ENCODE measurements at places on chromosomes 7 and 10. TPM values are rescaled to one million over a fixed set of nuclear protein-coding genes. Genes with fewer than 3 reads are reported as not detected.

DNA sequence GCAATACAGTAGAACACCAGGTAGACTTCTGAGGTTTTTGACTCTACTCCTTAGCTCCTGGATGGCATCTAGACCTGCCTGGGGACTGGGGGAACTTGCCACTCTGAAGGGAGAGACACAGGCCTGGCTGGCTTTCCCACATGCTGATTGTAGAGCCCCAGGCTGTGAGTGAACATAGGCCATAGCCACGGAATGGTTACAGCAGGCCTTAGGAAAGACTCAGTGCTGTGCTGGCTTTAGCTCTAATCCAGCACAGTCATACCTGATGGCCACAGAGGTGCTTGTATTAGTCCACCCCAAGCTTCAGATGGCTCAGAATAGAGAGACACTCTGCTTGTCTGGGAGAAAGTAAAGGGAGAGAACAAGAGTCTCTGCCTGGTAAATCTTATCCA is 35.0 kb upstream of the ARHGAP12 start:
- H3K27ac ChIP-seq: no peak overlapping the region
- H3K27me3 ChIP-seq: no peaks in the 10 kb centered on the region
- H3K36me3 ChIP-seq: no peaks in the 10 kb centered on the region
- no peak for DNase-seq
- no peak overlapping the region for H3K4me3 ChIP-seq

DNA sequence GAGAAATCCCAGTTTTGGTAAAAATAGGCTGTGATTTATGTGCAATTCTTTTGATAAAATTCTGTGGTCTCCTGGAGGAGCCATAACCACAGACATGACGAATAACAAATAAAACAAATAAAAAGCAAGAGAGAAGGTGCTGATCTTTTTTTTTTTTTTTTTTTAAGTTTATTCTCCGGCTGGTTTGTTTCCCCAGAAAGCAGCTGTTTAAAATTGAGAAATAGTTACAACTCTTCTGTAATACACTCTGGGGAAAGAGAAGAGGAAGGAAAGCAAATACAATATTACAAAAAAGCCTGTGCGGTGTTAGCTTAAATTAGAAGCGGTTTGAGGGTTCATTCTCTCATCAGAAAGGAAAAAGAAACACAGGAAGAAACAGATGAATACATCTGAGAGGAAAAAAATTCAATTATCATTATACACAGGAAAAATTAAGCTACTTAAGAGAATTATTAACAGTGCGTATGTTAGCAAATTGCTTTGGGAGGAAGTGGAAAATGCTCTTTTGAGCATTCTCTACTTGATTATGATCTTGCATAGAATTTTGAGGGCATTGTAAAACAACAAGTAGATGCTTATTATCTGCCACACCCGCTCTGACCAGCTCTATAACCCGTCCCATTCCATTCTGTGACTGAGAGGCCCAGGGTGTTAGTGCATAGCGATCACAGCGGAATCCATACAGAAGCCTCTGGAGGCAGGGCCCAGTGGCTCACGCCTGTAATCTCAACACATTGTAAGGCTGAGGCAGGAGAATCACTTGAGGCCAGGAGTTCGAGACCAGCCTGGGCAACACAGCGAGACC is 40.6 kb upstream of the WAC start:
- H3K27ac ChIP-seq: no peak overlapping the region
- H3K27me3 ChIP-seq: no peaks in the 10 kb centered on the region
- no peak overlapping the region for H3K4me3 ChIP-seq
- H3K36me3 ChIP-seq: no peaks in the 10 kb centered on the region
- DNase-seq: no peak

DNA sequence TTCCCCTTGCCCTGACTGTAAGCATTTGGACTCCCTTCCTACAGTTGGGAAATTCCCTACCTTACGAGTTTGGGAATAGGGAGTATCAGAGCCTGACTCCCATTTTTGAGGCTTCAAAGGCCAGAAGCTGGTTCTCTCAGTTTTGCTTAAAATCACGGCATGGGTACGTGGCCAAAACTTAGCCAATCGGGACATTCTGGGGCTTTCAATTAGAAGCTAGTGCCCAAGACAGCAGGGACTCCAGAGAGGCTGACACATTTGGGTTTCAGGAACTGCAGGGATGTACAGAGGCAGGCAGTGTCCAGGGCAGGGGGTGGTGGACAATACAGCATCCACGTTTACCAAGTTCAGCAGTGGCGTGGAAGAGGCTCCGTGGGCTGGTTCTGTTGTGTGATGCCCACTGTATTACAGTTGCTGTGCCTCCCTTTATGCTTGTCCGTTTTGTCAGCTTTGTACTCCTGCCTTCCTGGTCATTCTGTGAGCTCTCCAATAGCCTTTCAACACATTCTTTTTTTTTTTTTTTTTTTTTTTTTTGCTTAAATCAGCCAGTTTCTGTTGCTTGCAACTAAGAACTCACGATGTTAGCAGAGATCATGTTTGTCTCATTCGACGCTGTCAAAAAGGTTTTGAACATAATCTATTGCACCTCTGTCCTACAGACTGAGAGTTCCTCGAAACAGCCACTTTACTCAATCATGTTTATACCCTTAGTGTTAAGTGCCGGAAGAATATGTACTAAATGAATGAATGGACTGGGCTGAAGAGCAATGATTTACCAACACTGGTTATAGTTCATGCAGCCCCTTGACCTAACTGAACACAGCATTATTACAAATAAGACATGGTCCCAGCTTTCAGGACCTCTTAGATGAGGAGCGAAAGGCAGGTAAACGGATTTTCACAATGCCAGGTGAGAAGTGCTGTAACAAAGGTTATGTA is 1.1 kb downstream of the GGCT start:
- DNase-seq: no peak
- no peak overlapping the region for H3K27ac ChIP-seq
- no peaks in the 10 kb centered on the region for H3K27me3 ChIP-seq
- no peaks in the 10 kb centered on the region for H3K4me1 ChIP-seq

DNA sequence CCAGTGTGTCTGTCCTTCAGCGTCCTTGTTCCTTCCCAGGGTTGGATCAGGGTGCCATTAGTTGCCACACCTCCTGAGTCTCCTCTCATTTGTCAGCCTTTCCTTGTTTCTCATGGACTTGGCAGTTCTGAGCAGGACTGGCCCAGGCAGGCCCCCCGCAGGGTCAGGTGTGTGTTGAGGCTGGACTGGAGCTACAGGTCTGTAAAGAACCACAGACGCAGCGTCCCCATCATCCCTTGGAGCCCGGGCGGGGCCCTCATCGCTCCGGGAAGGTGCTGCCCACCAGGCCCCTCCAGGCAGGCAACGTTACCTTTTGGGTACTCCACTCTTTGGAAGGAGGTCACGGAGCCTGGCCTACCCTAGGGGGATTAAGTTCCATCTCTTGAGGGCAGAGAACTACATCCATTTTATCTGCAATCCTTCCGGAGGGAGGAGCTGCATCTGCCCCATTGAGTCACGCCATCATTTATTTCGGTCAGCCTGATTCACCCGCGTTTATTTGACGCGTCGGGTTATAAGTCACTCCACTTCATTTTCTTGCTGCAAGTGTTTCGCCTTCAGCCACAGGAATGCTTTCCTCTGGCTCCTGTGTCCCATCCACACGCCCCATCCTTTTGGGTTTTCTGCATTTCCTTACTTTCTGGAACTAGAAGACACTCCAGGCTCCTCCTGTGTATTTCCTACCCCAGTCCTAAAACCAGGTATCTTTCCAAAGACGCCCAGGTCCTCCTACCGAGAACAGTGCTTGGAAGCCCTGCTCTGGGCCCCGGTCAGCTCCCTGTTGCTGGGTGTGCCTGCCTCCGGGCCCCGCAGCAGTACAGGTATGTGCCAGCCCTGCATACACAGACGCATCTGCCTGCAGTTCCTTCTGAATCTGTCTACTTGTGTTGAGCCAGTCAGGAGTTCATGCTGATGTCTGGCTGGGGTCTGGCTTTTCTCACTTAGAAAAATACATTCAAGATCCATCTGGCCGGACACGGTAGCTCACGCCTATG is 141.9 kb downstream of the MAD1L1 start:
- H3K27ac ChIP-seq: no peak overlapping the region
- no peaks in the 10 kb centered on the region for H3K4me1 ChIP-seq
- no peak overlapping the region for H3K4me3 ChIP-seq

DNA sequence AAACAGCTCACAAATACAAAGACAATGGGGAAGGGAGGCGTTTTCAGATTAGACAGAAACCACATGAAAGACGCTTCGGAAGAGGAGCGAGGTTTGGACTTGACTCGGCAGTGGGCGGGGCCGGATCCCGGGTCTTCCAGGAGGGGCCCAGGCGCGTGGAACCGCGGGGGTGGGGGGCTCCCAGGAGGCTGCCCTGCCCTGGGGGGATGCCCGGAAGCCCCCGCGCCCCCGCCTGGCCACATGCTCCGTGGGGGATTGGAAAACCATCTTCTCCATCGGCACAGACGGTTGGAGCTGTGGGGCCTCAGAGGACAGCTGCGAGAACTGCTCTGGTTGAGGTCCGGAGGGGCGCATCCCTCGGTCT is 186.0 kb upstream of the SHH start:
- H3K36me3 ChIP-seq: no peaks in the 10 kb centered on the region
- H3K4me1 ChIP-seq: no peaks in the 10 kb centered on the region
- no peaks in the 10 kb centered on the region for H3K27me3 ChIP-seq
- H3K27ac ChIP-seq: no peak overlapping the region
- DNase-seq: peak; percentile 10
- no peak overlapping the region for H3K4me3 ChIP-seq

GRCh38 chr10:53063805-53064204 is 291.2 kb upstream of the MBL2 start:
- DNase-seq: no peak
- H3K36me3 ChIP-seq: no peaks in the 10 kb centered on the region
- H3K4me1 ChIP-seq: no peaks in the 10 kb centered on the region
- no peaks in the 10 kb centered on the region for H3K27me3 ChIP-seq
- H3K4me3 ChIP-seq: no peak overlapping the region

- no peak overlapping the region for H3K4me3 ChIP-seq
- H3K4me1 ChIP-seq: no peaks in the 10 kb centered on the region
- no peaks in the 10 kb centered on the region for H3K36me3 ChIP-seq
- DNase-seq: no peak
These were observed 46.9 kb downstream of the CUZD1 start for GRCh38 chr10:122798704-122799231.

PRKCQ gene
- total RNA-seq: 1.6 TPM

DNA sequence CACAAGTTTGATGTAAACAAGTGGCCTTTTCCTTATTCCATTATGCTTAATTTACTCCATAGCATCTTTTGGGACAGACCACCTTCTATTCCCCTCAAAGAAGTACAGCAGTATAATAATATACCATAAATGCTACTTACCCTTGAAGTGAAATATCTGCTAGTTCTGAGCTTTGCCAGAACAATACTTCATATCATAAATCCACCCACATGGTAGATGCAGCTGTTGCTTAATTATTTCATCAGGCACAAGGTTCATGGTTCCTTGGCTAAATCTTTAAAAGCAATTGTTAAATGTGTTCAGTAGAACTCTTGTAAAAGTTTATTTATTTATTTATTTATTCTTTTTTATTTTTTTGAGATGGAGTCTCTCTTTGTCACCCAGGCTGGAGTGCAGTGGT is 32.9 kb downstream of the CSTF2T start:
- H3K27me3 ChIP-seq: no peaks in the 10 kb centered on the region
- no peak overlapping the region for H3K4me3 ChIP-seq
- H3K4me1 ChIP-seq: peaks cover 7% of the 10 kb centered on the region
- H3K36me3 ChIP-seq: no peaks in the 10 kb centered on the region

PITX3 gene
- not detected for total RNA-seq

DNA sequence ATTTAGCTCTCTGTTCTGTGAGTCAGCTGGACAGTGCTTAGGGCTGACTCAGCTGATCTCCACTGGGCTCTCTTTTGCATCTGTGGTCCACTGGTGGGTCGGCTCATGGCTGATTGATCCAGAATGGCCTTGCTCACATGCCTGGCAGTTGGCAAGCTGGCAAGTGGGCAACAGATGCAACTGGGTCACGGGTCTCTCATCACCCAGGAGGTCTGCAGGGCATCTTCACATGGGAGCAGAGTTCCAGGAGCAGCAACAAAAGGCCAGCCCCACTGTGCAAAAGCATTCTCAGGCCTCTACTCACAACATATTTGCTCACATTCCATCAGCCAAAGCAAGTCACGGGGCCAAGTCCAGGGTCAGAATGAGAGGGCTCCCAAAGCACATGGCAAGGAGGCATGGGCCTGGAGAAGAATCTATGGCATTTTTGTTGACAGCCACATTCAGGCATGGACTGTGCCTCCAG is 98.8 kb downstream of the OAT start:
- no peaks in the 10 kb centered on the region for H3K4me1 ChIP-seq
- H3K27me3 ChIP-seq: no peaks in the 10 kb centered on the region
- DNase-seq: no peak
- H3K36me3 ChIP-seq: no peaks in the 10 kb centered on the region

- peaks cover 37% of the 10 kb centered on the region for H3K4me1 ChIP-seq
- H3K27me3 ChIP-seq: no peaks in the 10 kb centered on the region
- no peak overlapping the region for H3K4me3 ChIP-seq
- H3K27ac ChIP-seq: no peak overlapping the region
These were observed 76.6 kb upstream of the DGKI start for GRCh38 chr7:137923380-137923779.

CLDN3 gene
- total RNA-seq: not detected

DNA sequence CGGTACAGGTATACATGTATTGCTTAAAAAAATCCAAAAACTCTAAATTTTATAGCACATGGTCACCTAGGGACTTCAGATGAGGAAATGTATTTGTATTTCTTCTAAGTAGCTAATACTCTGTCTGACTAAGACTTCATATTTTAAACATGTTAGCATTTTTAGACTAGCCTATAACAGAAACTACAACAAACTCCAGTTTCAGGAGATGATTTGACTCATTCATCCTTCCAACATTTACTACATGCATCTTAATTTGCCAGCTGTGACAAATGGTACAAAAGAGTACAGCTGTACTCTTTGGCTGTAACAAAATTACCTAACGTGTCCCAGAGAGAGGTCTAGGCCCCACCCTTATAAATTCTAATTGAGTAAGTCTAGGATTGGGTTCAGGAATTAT is 22.2 kb downstream of the TMEM209 start:
- H3K36me3 ChIP-seq: no peaks in the 10 kb centered on the region
- H3K27ac ChIP-seq: no peak overlapping the region
- H3K4me3 ChIP-seq: no peak overlapping the region
- no peak for DNase-seq
- H3K27me3 ChIP-seq: no peaks in the 10 kb centered on the region

ACTR1A gene
- 80.4 TPM for total RNA-seq

HYAL4 gene
- 0.17 TPM for total RNA-seq

CCM2 gene
- 50.4 TPM for total RNA-seq

- no peaks in the 10 kb centered on the region for H3K36me3 ChIP-seq
- DNase-seq: no peak
- H3K27ac ChIP-seq: no peak overlapping the region
These were observed 964 bp downstream of the FRMD4A start for GRCh38 chr10:14329746-14330173.

DNA sequence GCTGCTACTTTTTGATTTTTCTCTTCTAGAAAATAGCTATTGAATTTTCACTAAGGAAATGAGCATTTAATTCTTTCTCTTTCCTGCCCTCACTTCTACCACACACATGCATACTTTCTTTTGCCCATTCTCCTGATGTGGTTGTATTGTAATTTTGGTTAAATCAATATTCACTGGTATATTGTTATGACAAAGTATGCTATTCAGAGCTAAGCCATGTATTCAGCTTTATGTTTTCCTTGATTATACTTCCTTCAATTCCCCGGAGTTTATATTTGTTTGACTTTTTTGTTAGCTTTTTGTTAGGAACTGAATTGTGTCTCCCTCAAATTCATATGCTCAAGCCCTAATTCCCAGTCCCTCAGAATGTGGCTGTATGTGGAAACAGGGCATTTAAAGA is 24.0 kb downstream of the LRRC72 start:
- no peak overlapping the region for H3K4me3 ChIP-seq
- H3K4me1 ChIP-seq: no peaks in the 10 kb centered on the region
- no peak for DNase-seq
- no peaks in the 10 kb centered on the region for H3K36me3 ChIP-seq

GRCh38 chr7:106165337-106165736 is 53.2 kb upstream of the SYPL1 start:
- peaks cover 3% of the 10 kb centered on the region for H3K27me3 ChIP-seq
- H3K36me3 ChIP-seq: no peaks in the 10 kb centered on the region
- H3K4me1 ChIP-seq: no peaks in the 10 kb centered on the region
- no peak for DNase-seq
- no peak overlapping the region for H3K4me3 ChIP-seq
- H3K27ac ChIP-seq: no peak overlapping the region
